ENCODE measurements at places on chromosomes 12 and 14. TPM values are rescaled to one million over a fixed set of nuclear protein-coding genes. Genes with fewer than 3 reads are reported as not detected.

Gene IL26
- not detected for total RNA-seq

Gene PMCH
- not detected for total RNA-seq

DNA sequence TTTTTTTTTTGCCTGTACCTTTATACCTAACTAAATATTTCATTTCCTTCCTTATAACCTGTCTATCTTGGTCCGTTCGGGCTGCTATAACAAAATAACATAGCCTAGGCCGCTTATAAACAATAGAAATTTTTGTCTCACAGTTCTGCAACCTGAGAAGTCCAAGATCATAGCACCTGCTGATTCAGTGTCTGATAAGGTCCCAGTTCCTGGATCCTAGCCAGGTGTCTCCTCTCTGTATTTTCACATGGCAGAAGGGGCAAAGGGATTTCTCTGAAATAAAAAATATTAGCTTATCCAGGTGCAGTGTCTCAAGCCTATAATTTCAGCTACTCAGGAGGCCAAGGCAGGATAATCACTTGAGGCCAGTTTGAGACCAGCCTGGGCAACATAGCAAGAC lies 1046.6 kb upstream of the USP15 start:
- peak; percentile 19 for DNase-seq

- no peak for DNase-seq
Observed at GRCh38 chr12:64390275-64390851, at the start of gene C12orf56. Gene C12orf56 (minus strand): TSS chr12:64390758. CDS start chr12:64390565, 193 bp downstream.

GRCh38 chr12:59803735-59804134 lies 207.9 kb downstream of the SLC16A7 start:
- DNase-seq = peak; percentile 13

DNA sequence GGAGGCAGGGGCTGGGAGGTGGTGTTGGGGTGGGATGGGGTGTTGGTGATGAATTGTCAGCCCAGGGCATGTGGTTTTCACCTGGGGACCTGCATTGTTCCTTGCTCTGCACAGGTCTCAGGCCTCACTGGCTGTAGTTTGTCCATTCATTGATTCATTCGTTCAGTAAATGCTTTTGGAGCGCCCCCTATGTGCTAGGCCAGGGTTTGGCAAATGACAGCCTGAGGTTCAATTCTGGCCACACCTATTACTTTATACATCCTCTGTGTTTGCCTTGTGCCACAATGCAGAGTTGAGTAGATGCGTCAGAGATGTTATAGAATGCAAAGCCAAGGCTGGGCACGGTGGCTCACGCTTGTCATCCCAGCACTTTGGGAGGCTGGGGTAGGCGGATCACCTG lies 4.7 kb downstream of the ADCK1 start:
- DNase-seq = peak; percentile 82

- DNase-seq = peak; percentile 85
Observed at GRCh38 chr12:119544765-119545625, 48.6 kb upstream of the TMEM233 start.

DNA sequence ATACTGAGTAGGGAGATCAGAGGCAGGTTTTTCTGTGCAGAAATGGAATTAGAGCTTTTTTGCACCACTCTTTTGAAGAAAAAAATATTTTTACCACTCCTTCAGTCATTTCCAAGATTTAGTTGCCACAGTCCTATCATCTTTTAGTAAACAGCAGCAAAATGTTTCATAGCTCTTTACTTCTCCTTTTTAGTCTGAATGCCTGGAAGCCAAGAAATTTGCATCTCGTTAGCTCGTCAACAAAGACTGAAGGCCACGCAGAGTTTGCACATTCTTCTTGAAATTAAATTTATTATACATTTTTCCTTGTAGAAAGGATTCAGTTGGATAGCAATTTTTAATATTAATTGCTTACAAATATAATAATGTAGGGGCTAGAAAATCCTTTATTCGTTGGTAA lies 544.5 kb upstream of the ATP2B1 start:
- DNase-seq = no peak

DNA sequence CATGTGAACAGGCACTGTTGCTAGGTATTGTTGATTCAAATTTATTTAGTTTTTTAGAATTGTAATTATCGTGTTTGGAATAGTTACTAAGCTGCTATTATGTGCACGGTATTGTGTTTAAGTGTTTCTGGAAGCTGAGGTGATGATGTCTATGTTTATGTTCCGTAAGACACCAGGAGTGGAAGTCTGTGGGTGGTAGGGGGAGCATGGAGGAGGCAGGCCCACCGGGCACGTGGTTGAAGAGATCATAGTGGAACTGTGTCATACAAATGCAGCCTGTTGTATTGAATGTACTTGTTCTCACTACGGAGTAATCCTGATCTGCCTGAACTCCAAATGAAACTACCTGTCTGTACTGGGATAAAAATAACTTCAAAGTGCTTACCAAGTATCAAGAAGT lies 36.1 kb upstream of the STXBP6 start:
- DNase-seq = no peak

- peak; percentile 96 for DNase-seq
Observed at GRCh38 chr14:53032161-53032803, 81.4 kb upstream of the FERMT2 start.

DNA sequence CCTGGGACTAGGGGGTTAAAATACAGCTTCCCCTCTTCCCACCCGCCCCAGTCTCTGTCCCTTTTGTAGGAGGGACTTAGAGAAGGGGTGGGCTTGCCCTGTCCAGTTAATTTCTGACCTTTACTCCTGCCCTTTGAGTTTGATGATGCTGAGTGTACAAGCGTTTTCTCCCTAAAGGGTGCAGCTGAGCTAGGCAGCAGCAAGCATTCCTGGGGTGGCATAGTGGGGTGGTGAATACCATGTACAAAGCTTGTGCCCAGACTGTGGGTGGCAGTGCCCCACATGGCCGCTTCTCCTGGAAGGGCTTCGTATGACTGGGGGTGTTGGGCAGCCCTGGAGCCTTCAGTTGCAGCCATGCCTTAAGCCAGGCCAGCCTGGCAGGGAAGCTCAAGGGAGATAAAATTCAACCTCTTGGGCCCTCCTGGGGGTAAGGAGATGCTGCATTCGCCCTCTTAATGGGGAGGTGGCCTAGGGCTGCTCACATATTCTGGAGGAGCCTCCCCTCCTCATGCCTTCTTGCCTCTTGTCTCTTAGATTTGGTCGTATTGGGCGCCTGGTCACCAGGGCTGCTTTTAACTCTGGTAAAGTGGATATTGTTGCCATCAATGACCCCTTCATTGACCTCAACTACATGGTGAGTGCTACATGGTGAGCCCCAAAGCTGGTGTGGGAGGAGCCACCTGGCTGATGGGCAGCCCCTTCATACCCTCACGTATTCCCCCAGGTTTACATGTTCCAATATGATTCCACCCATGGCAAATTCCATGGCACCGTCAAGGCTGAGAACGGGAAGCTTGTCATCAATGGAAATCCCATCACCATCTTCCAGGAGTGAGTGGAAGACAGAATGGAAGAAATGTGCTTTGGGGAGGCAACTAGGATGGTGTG lies 1.9 kb downstream of the GAPDH start:
- DNase-seq = no peak
